ENCODE measurements at places on chromosomes 7 and 10.

DNA sequence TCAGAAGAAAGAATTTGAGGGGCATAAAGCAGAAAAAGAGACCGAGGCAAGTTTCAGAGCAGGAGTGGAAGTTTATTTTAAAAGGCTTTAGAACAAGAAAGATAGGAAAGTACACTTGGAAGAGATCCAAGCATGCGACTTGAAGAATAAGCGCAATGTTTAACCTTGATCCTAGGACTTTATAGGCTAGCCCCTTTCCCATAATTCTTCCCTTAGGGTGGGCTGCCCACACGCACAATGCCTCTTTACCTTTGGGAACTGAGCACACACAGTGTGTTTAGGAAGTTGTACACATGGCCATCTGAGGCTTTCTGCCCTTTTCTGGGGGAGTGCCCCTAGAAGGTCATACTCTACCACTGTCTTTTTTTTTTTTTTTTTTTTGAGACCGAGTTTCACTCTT is 11.2 kb upstream of the GSTO1 start:
- DNase-seq = no peak

- no peak for DNase-seq
Measured at GRCh38 chr10:123909426-123909825, 17.8 kb upstream of the CPXM2 start.

DNA sequence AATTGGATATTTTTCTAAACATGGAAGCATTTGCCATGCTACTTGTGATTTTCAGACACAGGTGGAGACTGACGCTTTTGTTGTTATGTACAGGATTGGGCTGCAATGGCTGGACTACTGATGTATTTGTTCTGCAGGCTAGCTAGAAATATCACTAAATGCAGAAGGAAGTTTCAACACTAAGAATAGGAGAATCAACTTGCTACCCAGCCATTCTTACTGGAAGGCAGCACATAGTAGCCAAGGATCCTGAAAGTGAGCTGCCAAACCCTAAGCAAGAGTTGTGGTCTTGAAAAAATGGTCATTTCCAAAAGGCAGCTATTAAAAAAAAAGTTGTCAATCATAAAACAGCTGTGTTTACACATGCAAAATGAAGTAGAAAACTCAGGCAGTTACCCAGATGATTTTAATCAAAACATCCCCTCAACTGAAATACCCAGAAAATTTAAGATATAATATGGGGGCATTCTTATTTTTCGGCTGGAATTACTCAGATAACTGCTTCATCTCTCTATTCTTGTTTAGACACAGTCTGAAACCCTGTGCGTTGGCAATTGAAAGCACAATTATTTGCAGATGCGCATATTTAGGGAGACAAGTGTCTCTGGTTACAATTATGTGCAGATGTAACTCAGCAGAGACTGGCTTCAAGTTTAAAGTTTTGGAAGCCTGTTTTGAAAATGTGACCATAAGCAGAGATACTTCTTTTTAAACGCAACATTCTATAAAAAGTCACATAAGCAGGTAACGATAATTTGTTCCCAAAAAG is 31.2 kb downstream of the GFRA1 start:
- DNase-seq = no peak

DNA sequence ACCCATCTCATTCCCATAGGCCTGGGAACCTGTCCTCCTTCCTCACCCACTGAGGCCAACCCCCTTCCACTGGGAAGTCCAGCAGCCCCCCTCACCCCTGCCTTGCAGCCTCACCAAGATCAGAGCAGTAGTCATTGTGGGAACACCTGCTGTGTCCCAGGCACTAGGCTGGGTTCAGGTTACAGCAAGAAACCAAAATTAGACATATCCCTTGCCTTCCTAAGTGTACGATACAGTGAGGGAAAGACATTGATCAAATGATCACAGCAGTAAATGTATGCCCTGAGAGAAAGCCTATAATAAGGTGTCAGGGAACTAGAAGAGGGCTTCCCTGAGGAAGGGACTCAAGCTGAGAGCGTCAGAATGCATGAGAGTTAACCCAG is 17.0 kb upstream of the C10orf105 start:
- DNase-seq = no peak

DNA sequence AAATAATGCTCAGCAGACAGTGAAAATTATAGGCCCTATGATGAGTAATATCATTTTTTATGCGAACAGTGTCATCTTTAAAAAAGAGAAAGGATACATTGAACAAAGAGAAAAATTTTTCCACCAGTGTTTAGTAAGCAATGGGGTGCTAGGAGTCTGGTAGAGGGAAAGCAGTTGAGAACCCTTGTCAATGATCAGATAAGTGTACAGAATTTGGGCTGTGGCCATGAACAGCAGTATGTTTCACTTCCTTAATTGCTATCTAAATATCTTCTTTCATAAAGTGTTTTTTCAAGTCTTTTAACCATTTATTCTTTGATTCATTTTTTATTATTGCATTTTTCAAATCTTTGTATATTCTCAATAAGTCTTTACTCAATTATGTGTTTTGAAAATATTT is 750.7 kb upstream of the KCND2 start:
- DNase-seq = no peak

GRCh38 chr10:68163735-68164134 is 54.4 kb downstream of the MYPN start:
- DNase-seq = no peak

DNA sequence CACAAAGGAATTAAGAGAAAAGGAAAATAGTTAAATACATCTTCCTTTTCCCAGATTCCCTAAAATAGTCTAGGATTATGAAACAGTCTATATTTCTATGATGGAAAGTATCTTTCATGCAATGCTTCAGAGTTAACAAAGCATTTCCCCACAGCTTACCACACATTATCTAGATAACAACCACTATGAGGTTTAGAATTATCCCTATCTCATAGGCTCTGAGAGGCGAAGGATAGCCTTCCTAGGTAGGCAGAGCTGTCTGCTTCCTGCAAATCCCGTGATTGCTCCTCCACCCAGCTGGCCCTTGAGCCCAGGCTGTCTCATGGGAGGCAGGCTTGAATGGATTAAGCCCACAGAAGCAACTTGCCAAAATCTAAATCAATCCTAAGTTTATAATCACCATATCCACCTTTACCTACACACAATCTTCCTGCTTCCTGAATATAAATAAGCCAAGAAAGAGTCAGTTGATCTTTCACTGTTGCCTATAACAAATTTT is 321.4 kb upstream of the AOAH start:
- no peak for DNase-seq

DNA sequence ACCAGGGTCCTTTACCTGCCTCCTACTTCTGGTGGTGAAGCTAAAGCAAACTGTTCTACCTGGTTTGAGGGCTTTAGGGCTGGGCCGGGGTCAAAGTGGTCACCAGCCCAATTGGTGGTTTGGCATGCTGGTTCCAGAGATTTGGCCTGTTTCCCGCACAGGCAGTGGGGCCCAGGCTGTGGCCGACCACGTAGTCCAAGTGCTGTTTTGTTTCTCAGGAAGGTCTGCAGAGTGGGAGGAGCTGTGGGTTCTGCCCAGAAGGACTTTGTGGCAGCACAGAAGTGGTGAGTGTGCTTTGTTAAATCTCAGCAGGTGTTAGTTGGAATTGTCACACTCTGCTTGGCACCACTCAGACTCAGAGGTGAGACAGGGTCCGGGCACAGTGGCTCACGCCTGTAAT is 85.8 kb downstream of the MKX start:
- DNase-seq = no peak

DNA sequence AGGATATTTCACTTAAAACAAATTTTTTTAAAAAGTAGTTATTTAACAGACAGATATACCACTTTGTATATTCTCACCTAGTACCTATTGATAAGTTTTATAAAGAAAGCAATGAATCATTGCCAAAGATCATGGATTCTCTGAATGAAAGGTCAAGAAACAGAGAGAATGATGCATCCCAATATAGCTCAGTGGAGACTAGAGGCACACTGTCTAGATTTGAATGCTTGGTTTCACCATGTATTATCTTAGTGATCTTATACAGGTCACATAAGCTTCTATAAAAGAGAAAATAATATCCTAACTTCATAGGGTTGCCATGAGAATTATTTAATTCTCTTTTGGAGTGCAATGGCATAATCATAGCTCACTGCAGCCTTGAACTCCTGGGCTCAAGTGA is 87.0 kb upstream of the LRRN3 start:
- DNase-seq = no peak

GRCh38 chr10:66151346-66151745 is 774.5 kb upstream of the LRRTM3 start:
- DNase-seq = no peak

DNA sequence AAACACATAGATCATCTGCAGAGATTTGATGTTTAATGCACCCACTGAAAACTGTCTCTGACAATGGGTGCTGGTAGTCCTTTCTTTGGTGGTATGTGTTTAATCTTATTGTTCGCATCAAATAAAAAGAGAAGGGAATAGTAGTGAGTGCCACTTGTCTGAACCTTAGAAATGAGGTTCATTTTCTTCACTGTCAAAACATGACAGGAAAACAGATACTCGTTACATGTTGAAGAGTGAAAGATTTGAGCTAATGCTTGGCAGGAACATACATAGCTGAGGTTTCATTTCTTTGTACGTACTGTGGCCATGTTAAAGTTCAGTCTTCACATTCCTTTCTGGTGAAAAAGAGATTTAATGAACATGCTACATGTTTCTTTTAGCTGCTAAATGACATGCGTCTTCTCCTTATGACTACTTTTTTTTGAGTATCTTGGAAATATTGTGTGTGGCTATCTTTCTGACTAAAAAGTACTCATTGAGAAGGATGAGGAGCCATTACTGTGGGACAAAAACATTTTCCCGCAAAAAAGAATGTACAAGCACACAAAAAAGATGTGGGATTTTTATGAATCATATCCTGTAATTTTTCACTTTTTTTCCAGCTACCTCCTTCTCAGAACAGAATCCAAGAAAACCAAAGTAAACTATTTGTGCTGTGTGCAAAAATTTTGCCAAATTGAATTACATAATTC is 108.0 kb downstream of the TWIST1 start:
- no peak for DNase-seq

GRCh38 chr10:121865554-121865953 is 62.3 kb downstream of the ATE1 start:
- DNase-seq = no peak

DNA sequence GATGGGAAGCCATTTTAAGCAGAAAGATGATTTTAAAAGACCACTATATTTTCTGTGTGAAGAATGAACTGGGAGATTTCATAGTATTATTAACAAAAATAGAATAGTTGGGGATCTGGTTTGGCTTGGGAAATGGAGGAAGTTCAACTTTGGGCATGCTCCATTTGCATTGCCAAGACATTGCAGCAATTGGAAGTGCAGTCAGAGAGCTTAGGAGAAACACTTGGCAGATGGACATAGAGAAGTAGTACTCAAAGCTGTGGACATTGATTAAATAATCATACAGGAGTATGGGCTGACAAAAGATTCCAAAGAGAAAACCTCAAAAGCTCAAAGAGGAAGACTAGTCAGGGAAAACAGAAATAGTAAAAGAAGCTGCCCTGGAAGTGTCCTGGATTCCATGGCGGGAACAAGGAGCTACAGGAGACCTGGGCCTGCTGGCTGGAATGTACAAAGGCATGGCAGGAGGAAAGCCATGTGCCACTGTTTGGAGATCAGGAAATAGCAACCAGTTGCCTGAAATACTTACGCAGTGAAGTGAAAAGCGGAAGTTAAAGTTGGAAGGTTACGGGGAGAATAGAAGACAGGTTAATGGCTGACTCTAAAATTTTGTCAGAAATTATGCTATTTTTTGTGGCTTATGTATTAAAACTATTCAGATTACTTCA is 93.6 kb upstream of the MXI1 start:
- DNase-seq = no peak
